Kidney (tissue), 22 donors: ENCODE measurements at places on chromosomes 7 and 10.
A peak's percentile ranks its signal among the peaks of the same experiment; 100 is the strongest.

DNA sequence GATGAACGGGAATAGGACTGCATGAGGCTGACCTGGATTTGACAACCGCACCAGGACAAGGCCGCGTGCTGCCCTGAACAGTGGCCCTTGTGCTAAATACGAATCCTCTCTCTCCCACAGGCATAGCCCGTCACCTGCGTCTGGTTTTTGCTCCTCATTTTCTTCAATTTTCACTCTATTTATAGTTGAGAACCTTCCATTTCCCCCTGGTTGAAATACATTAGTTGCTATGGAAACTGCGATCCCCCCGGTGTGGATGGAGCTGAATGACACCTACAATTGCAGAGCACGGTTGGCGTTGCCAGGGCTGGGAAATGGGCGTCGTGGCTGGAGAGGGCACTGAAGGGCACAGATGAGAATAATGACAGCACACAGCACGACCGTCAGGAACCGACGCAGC, 158.6 kb upstream of the PITRM1 start:
- no peak for DNase-seq

- no peak for DNase-seq
Measured at GRCh38 chr10:8072211-8072610, 17.7 kb downstream of the GATA3 start.

- peak; percentile 87 for DNase-seq
Measured at GRCh38 chr7:5620459-5620881, 161.0 kb downstream of the RNF216 start.

- DNase-seq = no peak
Measured at GRCh38 chr10:5033061-5033778, 29.6 kb upstream of the AKR1C2 start.

DNA sequence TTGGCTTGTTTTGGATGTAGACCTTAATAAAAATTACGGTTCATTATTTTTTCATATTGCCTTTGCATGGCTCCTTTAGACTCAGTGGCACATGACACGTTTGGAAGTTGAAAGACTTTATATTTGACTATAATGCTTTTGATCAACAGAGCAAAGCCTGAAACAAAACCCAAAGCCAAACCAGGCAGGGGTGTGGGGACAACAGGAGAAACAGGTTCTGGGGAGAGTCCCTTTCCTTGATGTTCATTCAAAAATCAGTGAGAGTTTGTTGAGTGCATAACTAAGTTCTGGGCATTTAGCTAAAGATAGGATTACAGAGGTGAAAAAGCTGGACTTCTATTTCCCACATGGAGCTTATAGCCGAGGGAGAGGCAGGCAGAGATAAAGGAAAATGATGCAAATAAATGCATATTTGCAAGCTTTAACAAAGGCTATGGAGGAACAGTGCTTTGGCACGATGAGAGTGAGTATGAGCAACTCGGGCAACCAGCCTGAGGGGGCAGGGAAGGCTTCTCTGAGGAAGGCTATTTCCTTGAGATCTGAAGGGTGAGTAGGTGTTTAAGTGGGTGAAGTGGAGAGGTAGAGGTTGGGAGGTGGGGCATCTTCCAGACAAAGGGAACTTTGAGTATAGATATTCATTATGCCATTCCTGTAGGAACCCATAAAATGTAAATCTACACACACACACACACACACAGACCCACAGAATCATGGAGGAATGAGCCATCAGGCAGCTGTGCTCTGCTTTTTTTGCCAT, 34.5 kb upstream of the PDZD8 start:
- peak; percentile 32 for DNase-seq

DNA sequence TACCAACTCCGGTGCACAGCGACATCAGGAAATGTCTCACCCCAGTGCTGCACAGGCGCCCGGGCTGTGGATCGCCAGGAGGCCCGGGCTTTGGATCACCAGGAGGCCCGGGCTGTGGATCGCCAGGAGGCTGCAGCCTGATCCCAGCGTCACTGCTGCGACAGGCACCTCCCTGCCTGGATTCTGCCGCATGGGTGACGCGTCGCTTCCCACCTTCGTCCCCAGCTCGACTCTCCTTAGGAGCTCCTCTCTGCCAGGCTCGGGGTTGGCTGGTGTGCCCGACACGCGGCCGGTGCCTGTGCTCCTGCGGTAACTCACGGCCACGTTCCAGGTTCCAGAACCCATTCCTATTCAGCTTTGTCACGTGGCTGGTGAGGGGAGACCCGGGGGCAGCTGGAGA, 257.5 kb downstream of the DNAJB6 start:
- DNase-seq = no peak

DNA sequence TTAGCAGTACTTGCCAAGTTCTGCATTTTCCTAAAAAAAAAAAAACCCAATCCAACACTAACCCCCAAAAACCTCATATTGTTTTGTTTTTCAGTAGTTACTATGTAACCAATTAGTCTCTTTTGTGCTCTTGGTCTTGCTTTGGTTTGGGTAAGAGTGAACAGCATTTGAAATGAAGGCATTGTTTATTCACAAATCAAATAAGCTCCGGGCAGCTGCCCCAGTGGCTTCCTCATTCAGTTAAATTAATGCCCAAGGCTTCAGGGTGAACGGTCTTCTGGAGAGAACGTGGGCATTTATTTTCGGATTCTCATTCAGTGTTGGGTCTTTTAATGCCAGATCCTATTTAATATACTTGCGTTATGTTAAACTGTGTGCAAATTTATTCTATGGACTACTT, 108.7 kb downstream of the GFRA1 start:
- no peak for DNase-seq

GRCh38 chr10:28947171-28947570, 269.9 kb downstream of the BAMBI start:
- DNase-seq = no peak

DNA sequence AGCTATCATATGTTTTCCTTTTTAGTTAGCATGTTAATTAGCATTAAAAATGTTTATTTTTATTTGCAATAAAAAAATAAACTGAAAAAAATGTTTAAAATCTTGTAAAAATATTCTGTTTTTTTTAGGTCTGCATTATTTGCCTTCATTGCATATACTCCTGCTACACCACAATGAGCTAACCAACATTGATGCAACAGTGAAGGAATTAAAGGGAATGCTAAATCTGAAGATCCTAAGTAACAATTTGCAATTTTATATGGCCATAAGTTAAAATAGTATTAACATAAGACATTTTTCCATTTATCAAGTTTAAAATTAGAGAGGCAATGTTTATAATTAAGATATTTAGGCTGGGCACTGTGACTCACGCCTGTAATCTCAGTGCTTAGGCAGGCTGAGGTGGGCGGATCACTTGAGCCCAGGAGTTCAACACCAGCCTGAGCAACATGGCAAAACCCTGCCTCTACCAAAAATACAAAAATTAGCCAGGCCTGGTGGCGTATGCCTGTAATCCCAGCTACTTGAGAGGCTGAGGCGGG, 32.2 kb downstream of the LRRC72 start:
- no peak for DNase-seq

DNA sequence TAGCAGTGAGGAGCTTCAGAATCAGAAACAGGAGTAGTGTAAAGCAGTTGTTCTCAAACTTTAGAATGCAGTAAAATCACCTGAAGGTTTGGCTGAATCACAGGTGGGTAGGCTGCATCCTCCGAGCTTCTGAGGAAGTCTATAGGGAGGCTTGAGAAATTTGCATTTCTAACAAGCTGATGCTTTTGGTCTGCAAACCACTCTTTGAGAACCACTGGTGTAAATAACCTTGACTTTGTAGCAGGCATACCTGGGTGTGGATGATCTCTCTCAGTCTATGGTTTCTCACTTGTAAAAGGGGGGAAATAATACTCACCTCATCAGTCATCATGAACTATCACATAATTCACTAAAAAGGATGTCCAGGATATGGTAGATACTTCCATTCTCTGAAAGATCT, 118.1 kb downstream of the SRI start:
- DNase-seq = no peak

DNA sequence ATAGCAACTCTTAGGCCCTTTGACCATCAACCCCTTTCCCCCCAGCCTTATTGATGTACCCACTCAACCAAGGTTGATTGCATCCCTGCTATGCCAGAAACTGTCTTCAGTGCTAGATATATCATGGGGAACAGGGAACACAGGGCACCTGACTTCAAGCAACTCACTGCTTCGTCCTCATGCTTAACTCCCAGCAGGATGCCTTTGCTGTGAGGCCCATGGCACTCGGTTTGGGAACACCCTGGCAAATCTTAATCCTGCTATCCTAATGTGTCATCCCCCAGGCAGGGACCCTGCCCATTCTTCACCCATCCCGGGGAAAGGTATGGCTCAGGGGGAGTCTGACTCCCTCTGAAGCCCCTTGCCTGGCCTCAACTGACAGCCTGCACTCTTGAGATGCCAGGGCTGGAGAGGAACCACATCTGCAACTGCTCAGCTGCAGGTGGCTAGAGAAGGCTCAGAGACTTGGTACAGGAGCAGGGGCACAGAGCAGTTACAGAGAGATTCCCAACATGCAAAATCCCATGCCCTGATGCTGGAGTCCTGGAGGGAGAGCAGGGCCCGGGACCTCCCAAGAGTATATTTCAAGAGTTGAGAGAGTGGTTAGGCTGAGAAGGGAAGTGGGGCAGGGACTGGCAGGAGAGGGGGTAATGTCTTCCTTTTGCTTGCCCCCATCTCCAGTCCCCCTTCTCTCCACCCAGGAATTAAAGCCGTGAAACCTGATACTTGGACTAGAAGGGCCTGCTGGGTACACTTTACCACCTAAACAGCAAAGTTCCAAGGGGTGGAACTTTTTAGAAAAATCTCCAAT, 2.4 kb upstream of the UNC5B start:
- DNase-seq = no peak

DNA sequence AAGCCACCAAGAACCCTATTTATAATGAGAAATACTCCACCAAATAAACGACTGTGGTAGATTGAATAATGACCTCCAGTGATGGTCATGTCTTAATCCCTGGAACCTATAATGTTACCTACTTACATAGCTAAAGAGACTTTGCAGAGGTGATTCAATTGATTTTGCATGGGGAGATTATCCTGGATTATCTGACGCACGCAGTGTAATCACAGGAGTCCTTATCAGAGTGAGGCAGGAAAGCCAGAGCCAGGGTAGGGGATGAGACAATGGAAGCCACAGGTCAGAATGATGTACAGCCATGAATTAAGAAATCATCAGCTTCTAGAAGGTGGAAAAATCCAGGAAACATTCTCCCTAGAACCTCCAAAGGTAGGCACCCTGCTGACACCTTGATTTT, 286.4 kb upstream of the SP4 start:
- DNase-seq = no peak

DNA sequence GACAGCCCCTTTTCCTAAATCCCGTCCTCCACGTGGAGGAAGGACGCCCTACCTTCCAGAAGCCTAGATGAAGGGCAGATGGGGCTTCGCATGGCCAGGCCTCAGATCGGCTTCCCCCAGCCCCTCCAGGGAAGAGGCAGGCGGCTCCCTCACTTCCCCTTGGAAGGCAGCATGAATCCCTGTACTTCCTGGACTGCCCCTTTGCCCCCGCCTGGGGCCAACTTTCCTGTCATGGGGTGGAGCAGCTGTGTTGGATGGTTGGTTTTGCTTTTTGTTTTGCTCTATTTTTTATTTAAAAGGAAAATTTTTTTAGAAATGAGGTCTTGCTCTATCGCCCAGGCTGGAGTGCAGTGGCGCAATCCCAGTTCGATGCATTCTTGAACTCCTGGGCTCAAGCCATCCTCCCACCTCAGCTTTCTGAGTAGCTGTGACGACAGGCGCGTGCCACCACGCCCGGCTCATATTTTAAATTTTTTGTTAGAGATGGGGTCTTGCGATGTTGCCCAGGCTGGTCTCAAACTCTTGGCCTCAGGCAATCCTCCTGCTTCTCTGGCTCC, 27.2 kb downstream of the GTF2IRD1 start:
- peak; percentile 58 for DNase-seq

- no peak for DNase-seq
Measured at GRCh38 chr7:117889611-117890010, 16.4 kb upstream of the CTTNBP2 start.
